CD4-positive, alpha-beta T cell treated with Interleukin-21 for 1 hour (primary cell): ENCODE measurements at places on chromosomes 1 and 21.

GRCh38 chr1:151993734-151994496, at the start of gene S100A10:
Gene S100A10, minus strand, starts transcription at chr1:151993859. Its CDS starts 7,629 bp downstream, at chr1:151986230.
- peak; percentile 84 for DNase-seq

- DNase-seq: no peak
Measured at GRCh38 chr1:29162476-29163138, 19.1 kb downstream of the SRSF4 start.

GRCh38 chr1:185350027-185350442, 33.0 kb upstream of the IVNS1ABP start:
- no peak for DNase-seq

DNA sequence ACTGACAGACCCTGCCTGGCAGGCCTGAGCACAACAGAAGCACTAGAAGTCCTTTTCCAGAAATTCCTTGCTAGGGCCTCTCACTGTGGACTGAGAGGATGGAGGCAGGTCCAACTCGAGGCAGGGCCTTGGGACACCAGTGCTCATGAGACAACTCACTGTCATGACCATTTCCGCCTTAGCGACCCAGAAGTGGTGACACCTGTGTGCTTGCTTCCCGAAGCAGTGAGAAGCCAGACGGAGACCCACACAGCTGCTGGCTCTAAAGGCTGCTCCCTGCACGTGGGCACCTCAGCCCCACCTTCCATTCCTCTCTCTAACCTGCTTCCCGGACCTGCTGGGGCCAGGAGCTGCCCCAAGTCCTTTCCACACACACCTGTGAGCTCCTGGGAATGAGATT, 33.0 kb downstream of the KCNC4 start:
- no peak for DNase-seq

DNA sequence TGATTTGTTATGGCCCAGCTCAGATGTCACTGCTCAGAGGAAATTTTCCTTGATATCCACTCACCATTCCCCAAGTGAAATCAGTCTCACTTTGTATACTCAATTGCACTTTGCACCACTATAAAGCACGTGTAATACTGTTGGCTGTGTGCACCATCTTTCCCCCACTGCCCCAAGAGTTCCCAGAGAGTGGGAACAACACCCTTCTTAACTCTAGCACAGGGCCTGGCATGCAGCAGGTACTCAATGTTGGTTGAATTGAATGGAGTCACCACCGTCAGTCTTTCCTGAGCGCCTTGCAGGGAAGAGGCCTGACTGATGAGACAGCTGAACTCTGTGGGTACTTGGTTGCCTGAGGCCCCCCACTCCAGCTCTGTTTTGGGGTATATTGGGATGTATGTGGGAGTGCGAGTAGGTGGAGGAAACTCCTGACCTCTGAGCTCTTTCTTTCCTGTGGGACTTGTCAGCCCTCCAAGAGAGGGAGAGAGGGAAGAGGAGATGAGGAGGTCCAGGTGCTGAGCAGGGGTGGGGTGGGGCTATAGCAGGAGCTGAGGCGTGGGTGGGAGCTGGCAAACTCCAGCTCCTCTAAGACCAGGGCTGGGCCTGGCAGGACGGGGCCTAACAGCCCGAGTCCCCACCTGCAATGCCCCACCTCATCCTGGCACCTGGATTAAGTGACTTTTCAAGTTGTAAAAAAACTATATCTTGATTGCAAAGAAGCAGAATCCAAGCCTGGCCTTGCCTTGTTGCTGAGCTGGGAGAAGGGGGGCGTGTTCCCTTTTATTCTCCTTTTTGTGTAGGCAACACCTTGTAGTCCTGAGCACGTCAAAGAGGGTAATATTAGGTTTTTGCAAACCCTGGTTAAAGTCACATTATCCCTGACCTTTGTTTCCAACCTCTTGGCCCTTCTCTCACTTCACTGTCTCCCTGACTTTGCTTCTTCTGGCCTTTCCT, 19.4 kb upstream of the WASF2 start:
- no peak for DNase-seq

DNA sequence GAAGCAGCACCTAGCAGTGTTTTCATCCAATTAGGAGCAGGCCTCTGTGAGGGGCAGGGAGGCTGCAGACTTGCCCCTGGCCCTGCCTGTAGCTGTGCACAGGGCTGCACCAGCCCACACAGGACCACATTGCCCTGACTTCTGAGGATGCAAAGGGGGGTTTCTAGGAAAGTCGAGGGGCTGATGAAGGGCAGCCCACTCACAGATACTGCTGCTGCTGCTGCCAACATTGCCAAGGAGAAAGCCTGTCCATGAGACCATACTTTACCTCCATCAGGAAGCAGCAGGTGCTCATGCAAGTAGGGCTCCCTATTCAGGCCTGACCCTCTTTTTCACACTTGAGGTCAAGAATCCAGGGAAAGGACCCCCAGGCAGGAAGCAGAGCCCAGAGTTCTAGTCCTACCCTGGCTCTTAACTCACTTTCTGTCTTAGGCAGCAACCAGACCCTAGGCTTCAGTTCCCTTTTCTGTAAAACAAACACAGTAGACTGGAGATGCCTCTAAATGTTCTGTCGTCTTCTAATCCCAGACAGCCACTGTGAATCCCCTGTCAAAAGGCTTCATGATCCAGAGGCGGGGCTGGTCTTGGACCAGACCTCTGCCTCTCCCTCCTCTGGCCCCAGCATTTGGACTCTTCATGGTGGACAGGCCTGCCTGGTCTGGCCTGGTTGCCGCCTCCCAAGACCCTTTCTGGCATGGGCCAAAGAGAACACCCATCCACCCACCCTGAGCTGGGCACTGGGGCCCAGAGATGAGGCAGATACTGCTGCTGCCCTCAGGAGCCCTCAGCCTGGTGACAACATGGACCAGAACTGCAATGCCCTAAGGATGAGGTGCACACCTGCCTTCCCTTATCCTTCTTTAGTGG, 120.2 kb downstream of the GLIS1 start:
- DNase-seq: no peak

- no peak for DNase-seq
Measured at GRCh38 chr1:41416081-41416480, 54.8 kb downstream of the FOXO6 start.

GRCh38 chr1:174072581-174072980, 50.4 kb upstream of the RC3H1 start:
- DNase-seq: no peak

GRCh38 chr1:7313081-7313546, 458.0 kb upstream of the VAMP3 start:
- DNase-seq: no peak

DNA sequence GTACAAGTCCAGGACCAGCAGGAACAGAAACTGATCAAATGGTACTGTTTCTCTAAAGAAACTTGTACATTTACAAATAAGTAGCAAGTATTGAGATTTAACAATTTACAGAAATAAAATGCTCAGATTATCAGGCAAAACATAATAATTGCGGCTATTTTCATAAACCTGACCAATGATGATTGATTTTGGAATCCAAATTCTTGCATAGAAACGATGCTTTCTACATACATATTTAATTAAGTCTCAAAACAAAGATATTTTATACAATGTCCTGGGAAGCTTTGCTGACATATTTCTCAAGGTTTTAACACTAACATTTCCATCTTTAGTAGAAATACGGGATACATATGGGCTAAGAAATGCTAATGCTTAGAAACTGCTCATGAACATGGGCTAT, 157.1 kb downstream of the VAV3 start:
- no peak for DNase-seq

DNA sequence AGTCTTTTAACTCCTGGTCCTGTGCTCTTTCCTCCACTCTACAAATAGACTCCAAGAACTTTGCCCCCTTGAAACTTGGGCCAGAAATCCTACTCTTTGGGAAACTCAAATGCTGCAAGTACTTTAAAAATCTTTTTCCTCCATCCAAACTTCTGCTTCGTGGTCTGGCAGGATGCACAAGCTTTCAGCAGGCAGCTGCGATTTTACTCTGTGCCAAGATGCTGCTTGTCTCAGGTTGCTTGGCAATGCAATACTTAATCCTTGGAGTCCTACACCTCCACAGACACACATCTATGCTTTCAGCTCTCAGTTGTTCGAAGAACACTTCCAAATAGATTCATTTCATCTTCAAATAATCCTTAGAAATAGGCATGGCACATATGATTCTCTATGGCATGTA, 435.3 kb upstream of the USP24 start:
- DNase-seq: no peak

DNA sequence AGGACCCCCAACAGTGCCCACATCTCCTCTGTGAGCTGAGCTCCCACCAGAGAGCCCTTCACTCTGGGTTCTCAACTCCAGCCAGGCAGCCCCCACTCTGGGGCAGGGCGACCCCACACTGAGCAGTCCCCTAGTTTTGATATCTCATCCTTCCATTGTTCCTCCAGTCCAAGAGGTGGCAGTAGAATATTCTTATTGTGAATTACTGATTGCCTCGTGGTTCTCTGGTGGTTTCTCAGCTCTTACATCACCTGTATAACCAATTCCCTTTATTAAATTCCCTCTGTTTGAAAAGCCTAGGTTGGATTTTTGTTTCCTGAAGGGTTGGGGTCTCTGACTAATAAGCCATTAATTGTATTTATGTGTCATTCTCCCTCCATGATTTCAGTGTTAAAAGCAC, 407.5 kb downstream of the SETD4 start:
- no peak for DNase-seq

DNA sequence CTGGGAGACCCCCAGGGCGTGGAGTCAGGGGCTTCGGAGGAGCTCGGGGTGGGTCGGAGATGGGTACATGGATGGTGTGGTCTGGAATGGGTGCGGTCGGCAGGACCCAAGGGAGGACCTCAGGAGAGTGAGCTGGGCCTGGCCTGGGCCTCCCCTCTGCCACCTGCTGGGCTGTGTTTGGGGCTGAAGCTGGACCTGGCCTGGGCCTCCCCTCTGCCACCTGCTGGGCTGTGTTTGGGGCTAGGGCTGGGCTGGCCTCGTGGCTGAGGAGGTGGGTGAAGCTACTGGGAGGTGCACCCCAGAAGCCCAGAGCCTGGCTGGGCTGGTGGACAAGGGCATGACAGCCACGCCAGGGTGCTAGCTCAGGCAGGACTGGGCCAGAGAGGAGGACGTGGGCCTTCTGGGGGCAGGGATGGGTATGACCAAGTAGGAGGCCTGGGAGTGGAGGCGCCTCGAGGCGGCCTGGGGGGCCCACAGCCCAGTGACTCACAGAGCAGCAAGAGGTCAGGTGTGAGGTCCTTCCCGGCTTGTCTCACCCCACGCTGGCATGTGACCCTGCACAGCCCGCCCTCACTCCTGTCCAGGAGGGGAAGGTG, 14.5 kb downstream of the SAMD11 start:
- DNase-seq: no peak

DNA sequence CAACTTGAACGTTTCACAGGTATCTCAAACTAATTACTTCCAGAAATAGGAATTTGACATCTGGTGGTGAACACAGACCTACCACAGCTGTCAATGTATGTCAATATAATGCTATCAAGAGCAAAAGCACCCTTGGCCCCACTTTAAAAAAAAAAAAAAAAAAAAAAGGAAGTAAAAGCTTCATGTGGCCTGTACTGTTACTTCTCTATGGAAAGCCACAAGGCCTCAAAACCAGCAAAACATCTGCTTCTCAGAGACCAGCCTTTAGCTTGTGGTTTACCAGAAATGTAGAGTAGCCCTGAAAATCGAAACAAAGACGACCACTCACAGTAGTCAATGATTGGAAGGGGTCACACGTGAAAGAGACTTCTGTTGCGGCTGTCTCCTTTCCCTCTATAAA, 109.6 kb downstream of the SLC45A1 start:
- peak; percentile 71 for DNase-seq

DNA sequence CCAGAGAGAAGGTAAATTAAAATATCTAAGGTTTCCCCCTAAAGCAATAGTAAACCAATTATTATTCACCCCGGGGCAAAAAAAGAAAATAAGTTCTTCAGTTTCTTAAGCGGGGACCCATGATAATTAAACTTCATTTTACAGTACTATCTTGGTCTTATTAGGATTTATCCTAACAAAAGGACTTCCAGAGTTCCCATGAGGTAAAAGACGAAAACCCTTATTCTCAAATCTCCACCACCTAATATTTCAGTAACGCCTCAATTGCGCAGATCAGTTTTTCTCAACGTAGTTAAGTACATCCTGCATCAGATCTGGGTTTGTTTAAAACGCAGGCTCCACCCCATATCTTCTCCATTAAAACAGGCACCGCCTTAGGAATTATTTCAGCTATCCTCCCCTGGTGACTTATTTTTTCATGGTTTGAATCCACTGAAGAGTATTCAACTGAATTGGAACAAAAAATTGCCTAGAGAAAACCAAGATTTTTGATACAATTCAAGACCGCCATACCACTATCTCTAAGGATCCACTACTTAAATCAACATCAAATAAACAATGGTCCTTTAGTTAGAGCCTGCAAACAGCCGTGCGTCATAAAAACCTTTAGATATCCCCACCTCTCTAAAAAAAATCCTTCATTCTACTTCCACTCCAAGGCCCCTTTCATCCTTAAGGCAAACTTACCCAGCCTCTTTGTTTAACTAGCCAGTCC, 1.7 kb downstream of the MCL1 start:
- peak; percentile 65 for DNase-seq

DNA sequence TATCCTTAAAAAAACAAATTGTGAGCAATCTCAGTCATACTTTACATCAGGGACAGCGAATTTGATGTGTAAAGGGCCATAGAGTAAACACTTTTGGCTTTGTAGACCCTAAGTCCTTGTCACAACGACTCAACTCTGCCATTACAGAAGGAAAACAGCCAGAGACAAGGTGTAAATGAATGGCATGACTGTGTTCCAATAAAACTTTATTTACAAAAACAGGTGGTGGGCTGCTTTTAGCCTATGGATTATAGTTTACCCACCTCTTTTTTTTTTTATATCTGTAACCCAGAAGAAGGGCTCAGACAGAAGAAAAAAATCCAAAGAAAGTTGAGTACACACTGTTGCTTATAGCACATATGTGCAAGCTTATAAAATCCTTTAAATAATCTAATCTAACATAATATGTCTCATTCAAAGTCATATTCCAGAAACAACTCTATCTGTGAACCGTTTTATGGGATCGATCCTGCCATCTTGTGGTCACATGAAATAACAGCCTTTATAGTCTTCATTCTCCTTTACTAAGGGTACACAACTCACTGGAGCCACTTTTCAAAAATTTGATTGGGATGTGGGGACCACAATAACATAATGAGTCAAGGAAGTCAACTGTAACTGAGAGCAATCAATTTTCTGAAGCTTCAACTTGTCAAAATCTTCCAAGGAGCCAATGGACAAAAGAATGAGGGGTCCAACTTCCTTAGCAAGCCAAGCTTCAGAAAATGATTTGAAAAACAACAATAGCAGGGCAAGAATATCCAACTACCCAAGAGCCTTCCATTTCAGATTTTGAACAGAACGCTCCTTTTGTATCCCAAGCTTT, 142.2 kb upstream of the KRTAP19-8 start:
- DNase-seq: peak; percentile 59

- peak; percentile 48 for DNase-seq
Measured at GRCh38 chr1:23601135-23601967, 42.0 kb upstream of the ID3 start.

GRCh38 chr1:204286831-204287421, 72.8 kb downstream of the PLEKHA6 start:
- DNase-seq: peak; percentile 48

DNA sequence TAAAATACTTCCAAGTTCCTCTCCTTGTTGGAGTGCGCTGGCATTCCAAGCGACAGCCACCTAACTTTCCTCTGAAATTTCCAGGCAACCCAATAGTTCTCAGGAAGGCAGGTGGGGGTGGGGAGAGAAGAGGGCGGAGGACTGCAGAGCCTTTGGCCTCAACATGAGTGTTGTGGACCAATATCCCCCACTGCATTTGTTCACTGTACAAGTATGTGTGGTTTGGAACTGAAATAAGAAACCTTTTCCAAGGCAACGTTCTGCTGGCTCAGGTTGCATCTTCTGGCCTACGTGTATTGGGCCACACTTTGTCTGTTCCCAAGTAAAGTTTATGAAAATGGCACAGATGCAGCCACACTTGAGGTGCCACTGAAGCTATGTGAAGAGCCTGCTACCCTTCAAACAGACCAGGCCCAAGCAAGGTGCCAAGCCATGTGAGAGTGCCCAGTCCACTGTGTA, 153.4 kb downstream of the DHRS3 start:
- no peak for DNase-seq
